ENCODE measurements at places on chromosomes 16 and 17.

GRCh38 chr17:491086-492021 is 138.7 kb upstream of the RPH3AL start:
- no peak for DNase-seq

- no peak for DNase-seq
Observed at GRCh38 chr16:31089199-31089598, 456 bp upstream of the PRSS53 start.

DNA sequence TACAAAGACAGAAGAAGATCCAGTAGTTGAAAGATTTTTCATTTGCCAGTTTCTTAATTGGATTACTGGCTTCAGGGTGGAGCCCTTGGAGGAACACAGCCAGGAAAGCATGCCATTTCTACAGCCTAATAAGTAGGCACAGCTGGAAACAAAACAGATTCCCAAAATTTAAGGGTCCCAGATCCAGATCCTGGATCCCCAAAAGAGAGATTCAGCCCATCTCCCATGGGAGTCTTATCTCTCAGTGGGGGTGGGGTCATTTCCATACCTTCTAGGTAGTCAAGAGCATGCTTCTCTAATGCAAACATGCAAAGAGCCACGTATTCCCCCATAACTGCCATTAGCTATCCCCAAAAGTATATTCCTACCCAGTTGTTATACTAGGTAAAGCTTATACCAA is 49.9 kb downstream of the SCPEP1 start:
- no peak for DNase-seq

DNA sequence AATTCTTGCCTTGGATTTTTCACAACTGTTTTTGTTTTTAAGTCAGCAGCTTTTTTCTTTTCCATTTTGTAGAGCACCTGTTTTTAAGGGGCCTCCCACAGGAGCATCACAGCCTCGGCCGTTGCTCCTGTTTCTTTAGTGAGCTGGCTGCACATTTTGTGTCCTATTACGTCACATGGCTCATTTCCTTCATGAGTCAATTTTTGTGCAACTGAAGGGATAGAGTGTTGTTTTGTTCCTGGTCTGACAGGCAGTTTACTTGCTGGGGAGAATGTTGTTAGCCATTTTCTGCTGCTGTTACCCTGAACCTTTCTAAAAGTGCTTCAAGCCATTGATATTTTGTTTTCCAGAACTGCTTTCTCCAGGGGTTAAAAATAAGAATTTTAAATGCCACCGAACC is 45.0 kb upstream of the CRISPLD2 start:
- DNase-seq = no peak

GRCh38 chr17:35390663-35391062 is 17.2 kb upstream of the SLFN11 start:
- no peak for DNase-seq

- no peak for DNase-seq
Observed at GRCh38 chr17:39753514-39754160, 15.9 kb downstream of the GRB7 start.

DNA sequence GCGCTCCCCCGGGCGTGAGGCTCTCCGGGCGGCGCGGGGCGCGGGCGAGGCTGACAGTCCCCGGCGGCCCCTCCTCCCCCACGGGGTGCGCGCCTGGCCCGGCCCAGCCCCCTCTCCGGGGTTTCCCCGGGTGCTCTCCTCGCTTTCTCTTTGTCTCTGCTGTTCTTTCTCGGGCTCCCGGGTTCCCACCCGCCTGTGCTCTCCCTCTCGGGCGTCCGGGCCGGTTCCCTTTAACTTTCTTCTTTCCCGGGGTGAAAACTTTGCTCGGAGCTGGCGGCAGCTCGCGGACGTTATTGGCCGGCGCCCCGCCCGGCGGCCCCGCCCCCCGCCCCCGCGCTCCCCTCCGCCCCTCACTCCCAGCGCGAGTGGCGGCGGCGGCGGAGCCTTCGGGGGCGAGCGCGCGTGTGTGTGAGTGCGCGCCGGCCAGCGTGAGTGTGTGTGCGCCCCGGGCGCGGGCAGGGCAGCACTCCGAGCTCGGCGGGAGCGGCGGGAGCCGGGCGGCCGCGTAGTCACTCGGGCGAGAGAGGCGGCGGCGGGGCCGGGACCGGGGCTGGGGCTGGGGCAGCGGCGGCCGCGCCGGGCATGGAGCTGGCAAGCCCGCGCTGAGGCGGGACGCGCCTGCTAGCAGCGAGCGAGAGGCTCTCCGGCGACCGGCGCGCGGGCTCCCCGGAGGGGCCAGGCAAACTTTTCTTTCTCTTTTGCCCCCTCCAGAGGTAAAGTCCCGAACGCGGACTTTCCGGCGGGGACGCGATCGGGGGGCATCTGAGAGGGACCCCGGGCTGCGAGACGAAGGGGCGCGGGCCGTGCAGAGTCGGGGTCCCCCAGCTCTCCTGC is at the start of gene NTN1:
NTN1 (plus strand) TSS at position 353 of the 834 bp plus-strand sequence. CDS start 864 bp downstream, outside the sequence.
- no peak for DNase-seq

DNA sequence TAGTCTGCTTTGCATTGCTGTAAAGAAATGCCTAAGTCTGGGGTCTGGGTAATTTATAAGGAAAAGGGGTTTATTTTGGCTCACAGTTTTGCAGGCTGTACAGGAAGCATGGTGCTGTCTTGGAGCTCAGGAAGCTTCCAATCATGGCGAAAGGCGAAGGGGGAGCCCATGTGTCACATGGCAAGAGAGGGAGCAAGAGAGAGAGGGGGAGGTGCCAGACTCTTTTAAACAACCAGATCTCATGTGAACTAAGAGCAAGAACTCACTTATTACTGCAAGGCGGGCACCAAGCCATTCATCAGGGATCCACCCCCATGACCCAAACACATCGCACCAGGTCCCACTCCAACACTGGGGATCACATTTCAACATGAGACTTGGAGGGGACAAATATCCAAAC is 148.2 kb upstream of the HS3ST2 start:
- no peak for DNase-seq

GRCh38 chr16:63623551-63624039 is 1498.3 kb downstream of the CDH11 start:
- no peak for DNase-seq

DNA sequence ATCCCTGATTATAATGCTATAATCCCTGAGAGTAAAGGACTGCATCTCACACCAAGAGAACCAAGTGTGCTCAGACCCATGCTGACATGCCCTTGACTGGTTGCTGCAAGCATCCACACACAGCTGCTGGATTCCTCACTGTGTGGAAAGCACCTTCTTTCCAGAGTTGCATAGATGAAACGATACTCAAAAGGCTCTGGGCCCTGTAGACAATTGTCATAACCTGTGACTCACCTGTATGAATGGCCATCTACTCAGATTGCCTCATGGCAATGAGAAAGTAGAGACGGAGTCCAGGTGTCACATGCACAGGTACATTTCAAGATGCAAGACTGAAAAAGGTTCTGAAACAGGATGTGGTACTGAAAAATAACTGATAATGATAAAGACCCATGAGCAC is 58.1 kb downstream of the MPHOSPH6 start:
- no peak for DNase-seq

DNA sequence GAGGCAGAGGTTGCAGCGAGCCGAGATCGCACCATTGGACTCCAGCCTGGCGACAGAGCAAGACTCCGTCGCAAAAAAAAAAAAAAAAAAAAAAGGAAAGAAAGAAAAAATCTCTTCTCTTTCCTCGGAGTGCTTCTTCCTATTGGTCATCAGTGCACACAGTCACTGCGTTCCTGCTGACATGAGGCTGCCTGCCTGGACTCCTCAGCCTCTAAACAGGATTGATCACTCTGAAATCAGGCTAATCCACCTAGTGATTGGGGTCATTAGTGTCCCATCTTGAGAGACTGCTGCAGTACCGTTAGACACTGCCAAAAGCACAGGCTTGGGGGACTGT is 30.8 kb downstream of the PLCD3 start:
- DNase-seq = no peak

GRCh38 chr16:4193920-4194319 is 48.0 kb downstream of the SRL start:
- no peak for DNase-seq

DNA sequence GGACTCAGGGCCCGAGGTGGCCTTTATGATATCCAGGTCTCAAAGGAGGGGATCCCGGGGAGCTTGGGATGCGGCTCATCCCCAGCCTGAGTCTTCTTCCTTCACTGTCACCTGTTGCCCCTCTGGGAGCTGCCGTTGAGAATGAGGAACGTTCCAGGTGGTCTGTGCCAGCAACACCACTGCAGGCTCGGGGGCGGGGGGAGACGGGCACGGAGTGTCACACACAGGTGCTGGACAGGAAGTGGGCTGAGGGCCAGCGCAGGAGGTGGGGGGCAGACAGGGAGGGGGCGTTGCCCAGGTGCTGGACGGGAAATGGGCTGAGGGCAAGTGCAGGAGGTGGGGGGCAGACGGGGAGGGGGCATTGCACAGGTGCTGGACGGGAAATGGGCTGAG is 28.2 kb downstream of the METRNL start:
- DNase-seq = no peak

DNA sequence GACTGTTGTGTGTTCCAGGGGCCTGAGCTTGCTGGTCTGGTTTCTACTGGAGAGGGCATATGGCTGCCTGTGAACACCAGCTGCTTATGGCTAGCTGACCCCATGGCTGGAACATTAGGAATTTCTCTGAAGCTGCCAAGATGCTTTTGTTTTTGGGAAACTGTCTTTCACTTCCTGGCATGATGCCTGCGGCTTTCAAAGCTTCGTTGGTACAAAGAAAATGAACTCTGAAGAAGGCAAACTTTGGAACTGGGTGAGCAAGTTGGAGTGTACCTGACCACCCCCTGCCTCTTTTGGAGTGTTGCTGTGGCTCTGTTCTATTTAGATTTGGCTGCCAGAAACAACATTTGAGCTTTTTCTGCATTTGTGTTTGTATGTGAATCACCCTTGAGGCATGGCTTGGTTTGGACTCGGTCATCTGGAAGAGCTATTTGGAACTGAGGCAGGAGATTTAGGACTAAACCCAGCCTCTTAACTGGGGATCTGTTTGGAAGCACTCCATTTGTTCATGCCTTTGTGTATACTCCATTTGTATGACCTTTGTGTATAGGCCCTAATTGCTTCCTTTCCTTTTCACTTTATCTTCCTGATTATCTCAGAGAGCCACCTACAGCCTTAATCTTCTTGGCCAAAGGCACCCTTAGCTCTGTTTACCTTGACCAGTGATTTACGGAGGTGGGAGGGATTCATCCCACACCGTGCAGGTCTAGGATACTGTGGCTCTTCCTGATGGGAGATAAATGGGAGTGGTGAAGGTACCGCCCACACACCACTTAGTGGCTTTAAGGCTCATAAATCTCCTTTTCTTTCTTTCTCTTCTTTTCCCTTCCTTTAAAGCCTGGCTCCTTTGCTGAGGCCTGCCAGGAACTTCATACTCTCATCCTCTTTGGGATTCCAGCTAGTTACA is 7.3 kb upstream of the CPHXL start:
- no peak for DNase-seq

GRCh38 chr16:11145173-11145818 is 110.7 kb downstream of the SOCS1 start:
- DNase-seq = no peak

GRCh38 chr16:11014136-11014535 is 69.8 kb downstream of the CLEC16A start:
- DNase-seq = no peak

- DNase-seq = no peak
Observed at GRCh38 chr16:67800338-67800926, 5.9 kb downstream of the RANBP10 start.

- no peak for DNase-seq
Observed at GRCh38 chr16:10923146-10923649, 19.1 kb downstream of the DEXI start.

GRCh38 chr17:32488604-32489180 is 1.9 kb downstream of the CDK5R1 start:
- no peak for DNase-seq

GRCh38 chr17:45686250-45686649 is 97.9 kb upstream of the CRHR1 start:
- DNase-seq = no peak

- no peak for DNase-seq
Observed at GRCh38 chr16:51312363-51313150, 161.5 kb upstream of the SALL1 start.

- DNase-seq = no peak
Observed at GRCh38 chr16:54422159-54422558, 135.6 kb upstream of the IRX3 start.

DNA sequence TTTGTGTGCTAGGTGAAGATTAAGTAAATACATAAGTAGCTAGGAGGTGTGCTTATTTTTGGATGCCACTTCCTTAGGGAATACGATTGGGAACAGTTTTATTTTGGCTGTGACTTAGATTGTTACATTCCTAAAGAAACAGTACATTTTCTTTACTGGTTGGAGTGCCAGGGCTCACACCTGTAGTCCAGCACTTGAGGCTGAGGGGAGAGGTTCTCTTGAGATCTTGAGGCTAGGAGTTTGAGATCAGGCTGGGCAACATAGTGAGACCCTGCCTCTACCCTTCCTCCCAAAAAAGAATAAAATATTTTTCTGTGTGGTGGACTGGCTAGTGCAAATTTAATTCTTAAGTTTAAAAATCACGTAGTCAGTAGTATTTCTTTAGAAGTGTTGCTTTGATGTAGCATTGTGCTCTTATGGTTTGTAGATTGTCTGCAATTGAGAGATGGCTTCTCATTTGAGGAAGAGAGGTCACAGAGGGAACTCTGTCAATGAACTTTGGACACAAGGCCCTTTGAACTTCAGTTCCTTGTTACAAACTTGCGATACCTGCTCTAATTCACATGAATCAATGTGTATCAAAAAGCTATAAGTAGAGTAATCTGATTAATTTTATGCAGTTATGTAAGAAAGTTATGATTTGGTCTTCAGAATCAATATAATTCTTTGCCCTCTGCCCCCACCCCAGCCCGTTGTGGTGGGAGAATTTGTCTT is 7.1 kb downstream of the HAPSTR1 start:
- no peak for DNase-seq

DNA sequence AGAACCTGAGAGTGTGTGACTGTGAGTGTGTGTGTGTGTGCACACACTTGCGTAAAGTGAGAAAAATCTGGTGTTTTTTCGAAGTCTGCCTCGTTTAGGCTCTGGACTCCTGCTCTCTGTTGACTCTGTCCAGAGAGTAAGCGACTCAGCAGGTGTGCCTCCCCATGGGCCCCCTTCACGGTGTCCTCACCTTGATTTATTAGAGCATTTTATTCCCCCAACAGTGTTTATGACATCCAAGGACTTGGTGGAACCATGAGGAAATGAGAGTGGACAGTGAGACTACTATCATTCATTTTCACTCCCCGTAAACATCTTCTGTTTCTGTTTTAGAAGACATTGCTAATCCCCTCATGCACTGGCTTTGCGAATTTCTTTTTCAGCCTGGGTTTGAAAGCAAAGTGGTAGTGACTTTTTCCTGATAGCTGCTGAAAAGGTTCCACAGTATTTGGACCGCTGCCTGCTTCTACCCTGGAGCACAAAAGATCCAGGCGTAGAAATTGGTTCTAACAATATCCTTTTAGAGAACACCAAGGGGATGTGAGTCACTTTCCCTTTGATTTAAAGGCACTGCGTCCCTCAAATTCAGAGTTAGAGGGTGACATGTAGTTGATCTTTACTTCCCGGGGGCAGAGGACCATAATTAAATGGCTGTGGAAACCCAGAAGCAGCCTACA is 218.2 kb downstream of the WWOX start:
- DNase-seq = no peak

GRCh38 chr17:43779145-43780125 is 658 bp upstream of the DUSP3 start:
- DNase-seq = peak; percentile 34

All from HCT116 (cell line).